ENCODE measurements at places on chromosomes 1 and 21.
A peak's percentile ranks its signal among the peaks of the same experiment; 100 is the strongest.

DNA sequence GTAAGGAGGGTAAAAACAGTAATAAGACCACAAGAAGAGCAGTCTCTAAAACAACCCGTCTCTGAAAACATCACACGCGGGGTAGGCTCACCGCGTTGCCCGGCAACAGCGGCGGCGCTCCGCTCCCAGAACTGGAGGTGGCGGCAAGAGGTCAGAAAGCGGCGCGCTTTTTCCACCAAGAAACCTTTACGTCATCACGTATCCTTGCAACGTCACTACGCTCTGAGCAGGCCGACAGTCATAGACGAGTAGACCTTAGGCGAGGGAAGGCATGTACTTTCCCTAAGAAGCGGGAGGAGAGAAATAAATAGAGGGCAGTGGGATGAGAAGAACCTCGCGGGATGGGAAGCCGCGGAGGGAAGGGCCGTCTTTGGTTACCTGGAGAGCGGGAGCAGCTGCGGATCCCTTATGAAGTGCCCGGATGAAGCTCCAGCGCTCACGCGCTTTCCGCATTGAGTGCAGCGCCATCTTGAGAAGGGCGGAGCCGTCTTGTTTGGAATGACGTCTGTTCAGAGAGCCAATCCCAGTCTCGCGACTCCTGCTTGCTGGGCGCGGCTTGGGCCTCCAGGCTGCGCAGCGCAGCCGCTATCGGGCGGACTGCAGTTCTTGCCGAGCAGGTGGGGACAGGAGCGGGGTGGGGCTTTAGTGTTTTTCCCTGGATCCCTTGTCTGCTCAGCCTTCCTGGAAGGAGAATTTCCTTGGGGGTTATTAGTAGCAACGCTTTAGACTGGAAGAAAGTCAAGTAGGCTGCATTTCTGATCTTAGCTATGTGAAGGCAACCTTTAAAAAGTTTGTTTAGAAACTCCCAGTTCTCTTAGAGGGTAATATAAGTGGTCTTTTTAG lies at the start of gene WARS2:
Gene WARS2 (minus strand): TSS at position 477 of the 843 bp plus-strand sequence. CDS start 9 bp downstream, at position 468.
- peak; percentile 91 for DNase-seq

DNA sequence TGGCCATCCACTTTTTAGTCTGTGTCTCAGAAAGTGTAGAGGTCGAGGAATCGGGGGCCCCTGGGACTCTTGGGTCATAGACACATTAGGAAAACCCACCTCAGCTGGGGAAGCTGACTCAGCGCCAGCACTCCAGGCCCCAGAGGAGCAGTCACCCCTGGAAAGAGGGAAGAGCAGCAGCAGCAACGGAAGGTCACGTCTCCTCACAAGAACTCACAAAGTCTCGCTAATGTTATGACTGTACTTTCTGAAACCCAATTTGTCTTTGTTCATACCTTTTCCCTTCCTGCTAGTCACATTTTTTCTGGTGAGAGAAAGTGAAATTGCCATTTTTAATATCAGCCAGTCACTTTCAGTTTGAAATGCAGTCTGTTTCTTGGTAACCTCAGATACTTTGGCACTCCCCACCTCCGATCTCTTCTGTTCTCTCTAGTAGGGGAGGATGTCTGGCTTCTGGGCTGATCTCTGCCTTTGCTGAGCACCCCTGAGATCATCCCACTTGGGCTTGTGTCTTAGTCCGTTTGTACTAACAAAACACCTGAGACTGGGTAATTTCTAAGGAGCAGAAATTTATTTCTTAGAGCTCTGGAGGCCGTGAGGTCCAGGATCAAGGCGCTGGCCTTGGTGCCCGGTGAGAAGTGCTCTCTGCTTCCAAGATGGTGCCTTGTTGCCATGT lies 6.0 kb upstream of the NLRP3 start:
- DNase-seq = no peak

GRCh38 chr21:36021251-36021837 lies 39.0 kb downstream of the SETD4 start:
- no peak for DNase-seq

DNA sequence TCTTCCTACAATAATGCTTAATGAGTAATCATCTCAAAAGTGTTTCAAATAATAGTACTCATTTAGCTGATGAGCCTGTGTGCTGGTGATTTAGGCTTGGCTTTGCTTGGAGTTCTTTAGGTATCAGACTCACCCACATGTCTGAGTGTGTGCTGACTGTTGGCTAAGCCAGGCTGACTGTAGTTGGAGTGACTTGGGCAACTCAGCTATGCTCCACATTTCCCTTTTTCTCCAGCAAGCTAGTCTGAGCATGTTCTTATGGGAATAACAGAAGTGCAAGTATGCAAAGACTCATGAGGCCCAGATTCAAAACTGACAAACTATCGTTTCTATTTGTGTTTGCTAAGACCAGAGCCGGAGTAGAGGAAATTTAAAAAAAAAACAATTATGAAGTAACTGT lies 99.0 kb upstream of the ADGRL4 start:
- no peak for DNase-seq

- DNase-seq = no peak
These were observed 70.4 kb downstream of the DMAP1 start for GRCh38 chr1:44283524-44284173.

- DNase-seq = no peak
These were observed 191.7 kb downstream of the HS2ST1 start for GRCh38 chr1:87106144-87106543.

- no peak for DNase-seq
These were observed 12.4 kb downstream of the LAMC2 start for GRCh38 chr1:183198463-183198862.

- DNase-seq = no peak
These were observed 149.2 kb upstream of the JUN start for GRCh38 chr1:58932859-58933598.

GRCh38 chr1:98205291-98206017 lies 284.6 kb upstream of the DPYD start:
- no peak for DNase-seq

- DNase-seq = no peak
These were observed 205.2 kb downstream of the ASTN1 start for GRCh38 chr1:176959191-176959820.

DNA sequence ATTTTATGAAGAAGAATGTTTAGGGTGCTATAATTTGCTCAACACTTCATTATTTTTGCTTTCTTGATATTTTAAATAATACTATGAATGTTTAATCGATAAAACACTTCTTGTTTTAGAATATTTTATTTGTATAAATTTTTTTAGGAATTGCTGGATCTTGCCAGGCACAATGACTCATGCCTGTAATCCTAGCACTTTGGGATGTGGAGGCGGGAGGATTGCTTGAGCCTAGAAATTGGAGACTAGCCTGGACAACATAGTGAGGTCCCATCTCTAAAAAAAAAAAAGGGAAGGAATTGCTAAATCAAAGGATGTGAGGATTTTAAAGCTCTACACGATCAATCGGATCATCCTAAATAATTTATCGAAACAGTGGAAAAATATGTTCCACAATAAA lies 17.6 kb downstream of the RNF11 start:
- no peak for DNase-seq

GRCh38 chr1:167825419-167826079 lies 88.4 kb downstream of the ADCY10 start:
- DNase-seq = no peak

DNA sequence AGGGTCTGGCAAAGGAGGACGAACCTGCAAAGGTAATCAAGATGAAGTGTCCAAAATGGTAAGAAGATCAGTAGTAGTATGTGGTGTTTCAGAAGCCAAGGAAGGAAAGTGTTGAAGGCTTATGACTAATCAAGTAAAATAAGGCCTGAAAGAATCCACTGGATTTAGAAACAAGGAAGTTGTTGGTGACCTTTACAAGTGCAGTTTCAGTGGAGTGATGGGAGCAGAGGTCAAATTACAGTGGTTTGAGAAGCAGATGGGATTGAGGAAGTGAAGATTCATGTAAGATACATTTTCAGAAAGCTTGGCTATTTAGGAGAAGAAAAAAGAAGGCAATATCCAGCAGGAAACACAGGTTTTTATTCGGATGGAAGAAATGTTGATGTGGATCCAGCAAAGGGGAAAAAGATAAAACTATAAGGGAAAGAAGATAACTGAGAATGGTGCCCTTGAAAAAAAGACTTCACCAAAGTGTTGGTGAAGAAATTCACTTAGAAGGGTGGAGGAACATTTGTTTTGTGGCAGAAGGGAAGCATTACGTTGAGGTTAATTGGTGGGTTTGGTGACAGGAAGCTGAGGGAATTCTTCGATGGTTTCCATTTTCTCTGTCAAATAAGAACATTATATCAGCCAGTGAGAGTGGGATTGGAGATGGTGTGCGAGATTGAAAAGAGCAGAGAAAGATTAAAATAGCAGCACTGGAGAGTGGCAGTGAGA lies 2.1 kb downstream of the ARMH1 start:
- DNase-seq = no peak

DNA sequence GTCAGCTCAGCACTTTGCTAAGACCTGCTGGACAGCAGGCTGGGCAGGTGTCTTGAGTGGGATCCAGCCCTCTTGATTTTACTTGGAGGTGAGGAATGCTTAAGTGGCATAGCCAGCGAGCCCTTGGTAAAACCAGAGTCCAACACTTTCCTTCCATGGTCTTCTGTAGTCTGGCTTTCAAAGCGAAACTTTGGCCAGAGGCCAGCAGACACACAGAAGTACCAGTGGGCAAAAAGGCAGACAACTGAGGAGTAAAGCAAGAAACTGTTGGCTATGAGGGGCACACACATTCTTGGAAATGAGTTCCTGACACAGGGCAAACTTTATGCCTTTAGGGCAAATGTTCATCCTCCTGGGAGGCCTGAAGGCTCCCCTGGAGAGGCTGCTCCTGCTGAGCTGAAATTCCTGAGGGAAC lies 281.0 kb upstream of the POU3F1 start:
- no peak for DNase-seq

GRCh38 chr1:163039707-163040093 lies 29.5 kb upstream of the RGS4 start:
- no peak for DNase-seq

- peak; percentile 66 for DNase-seq
These were observed 2.9 kb upstream of the HTR6 start for GRCh38 chr1:19661721-19662228.

- DNase-seq = no peak
These were observed 53.1 kb downstream of the ZNF326 start for GRCh38 chr1:90048043-90048442.

- no peak for DNase-seq
These were observed 22.0 kb downstream of the ZNF697 start for GRCh38 chr1:119626011-119626545.

- DNase-seq = no peak
These were observed 214.5 kb upstream of the CAMK1G start for GRCh38 chr1:209368864-209369598.

GRCh38 chr1:77333501-77333900 lies 51.7 kb downstream of the AK5 start:
- DNase-seq = no peak
